ENCODE measurements at places on chromosomes 16 and 17. TPM values are rescaled to one million over a fixed set of nuclear protein-coding genes. Genes with fewer than 3 reads are reported as not detected.

LPO gene
- total RNA-seq, result not detected

CHAD gene
- total RNA-seq, result not detected

DNA sequence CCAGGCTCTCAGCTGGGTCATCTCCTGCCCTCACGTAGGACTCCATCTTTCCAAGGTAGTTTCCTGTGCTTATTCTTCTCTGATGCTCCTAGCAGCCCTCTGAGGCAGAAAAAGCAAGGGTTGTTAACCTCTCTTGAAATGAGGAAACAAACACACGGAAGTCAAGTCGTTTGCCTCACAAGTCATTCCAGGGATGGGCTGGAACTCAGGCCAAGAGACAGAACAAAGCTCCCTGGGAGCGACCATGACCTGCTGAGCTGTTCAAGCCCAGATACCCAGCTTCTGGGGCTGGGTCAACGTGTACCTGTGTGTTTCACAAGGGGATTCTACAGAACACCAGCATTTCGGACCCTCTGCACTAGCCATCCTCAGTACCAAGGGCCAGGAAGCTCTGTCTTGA, 28.1 kb downstream of the SRL start:
- no peak for DNase-seq

DNA sequence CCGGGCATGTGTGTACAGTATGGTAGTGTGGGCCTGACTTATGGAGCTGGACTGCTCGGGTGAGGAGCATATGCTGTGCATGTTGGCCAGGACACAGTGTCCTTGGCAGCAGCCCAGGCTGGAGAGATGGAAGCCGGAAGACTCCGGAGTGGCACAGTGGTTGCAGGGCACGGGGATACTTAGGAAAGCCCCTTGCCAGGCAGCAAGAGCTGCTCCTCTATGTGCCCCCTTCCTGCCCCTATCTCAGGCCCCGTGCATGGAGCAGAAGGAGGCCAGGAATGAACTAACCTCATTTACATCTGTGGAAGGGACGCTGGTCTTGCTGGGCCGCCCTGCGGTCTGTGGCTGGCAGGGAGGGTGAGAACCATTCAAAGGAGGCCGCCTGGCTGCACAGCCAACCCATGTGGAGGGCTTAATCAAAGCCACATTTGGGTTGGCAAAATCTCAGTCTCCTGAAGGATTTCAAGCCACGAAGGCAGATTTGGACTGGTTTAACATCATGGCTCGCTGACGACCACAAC, 32.2 kb upstream of the RCVRN start:
- no peak for DNase-seq

DNA sequence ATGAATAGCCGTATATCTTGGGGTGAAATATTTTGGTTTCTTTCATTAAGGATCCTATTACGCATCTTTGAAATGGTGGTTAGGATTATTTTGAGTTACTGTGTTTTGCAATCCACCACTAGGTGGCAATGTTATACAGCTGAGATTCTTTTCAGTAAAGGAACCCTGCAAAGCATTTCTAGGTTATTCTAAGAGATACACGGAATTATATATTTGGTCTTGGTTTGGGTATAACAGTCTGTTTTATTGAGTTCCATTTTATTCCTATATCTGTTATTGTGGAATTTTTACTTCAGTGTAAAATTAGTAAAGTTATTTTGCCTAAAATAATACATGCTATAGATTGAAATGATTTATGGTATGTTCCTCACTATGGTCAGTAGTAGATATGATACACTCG, 62.9 kb upstream of the CPHXL start:
- DNase-seq, result no peak

DNA sequence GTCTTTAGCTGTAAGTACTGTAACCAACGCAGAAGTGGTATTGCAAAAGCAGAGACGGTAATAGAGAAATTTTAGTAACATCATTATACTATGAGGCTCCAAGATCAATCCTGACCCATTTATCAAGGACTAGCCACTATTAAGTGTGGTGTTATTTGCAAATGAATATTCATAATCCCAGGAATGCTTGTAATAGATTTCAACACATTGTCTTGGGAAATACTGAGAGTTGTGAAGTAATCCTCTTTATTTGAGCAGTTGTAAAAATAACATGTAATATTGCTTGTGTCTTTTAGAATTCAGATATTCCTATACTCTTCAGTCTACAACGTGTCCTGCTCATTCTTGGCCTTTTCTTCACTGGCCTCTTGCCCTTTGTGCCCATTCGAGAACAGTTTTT, 46.4 kb downstream of the GDPD1 start:
- no peak for DNase-seq

DNA sequence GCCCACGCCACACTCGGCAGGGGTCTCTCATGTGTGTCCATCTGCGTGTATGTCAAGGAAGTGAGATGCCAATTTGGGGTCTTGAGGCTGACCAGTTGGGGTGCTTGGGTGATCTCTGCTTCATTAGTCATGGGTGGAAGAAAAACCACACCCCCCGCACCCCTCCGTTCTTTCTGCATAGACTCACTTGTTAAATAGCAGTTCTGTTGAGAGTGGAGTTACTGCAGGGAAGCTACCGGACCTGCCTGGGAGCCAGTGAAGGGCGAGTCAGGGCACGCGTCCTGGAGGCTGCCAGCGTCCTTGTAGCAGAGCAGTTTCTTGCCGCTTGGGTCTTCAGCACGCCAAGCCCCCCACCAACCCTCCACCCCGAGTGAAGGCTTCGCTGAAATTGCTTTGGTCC, 8.5 kb downstream of the SNN start:
- no peak for DNase-seq

GRCh38 chr16:81445966-81446906, 1.6 kb downstream of the CMIP start:
- no peak for DNase-seq

DNA sequence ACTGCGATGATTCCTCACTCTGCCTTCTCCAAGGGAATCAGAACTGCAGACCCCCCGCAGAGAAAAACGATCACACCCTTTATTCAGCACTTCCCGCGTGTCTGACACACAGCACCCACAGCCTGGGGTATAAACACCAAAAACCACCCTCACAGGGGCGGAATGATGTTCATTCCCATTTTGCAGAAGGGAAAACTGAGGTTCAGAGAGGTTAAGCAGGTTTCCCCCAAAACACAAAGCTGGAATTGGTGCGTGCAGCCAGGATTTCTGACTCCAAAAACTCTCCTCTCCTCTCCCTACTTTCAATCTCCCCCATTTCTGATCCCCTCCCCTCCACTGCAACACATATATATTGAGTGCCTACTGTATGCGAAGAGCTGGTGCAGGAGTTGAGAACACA, 55.8 kb downstream of the XYLT1 start:
- DNase-seq, result no peak
